Uterus (tissue), 4 donors: ENCODE measurements at places on chromosomes 12 and 14. TPM values are rescaled to one million over a fixed set of nuclear protein-coding genes. Genes with fewer than 3 reads are reported as not detected.

FSCB gene
- total RNA-seq, result 0.14 TPM

SUSD6 gene
- 35.1 TPM for total RNA-seq

VRTN gene
- total RNA-seq, result not detected

TRPV4 gene
- total RNA-seq, result not detected

PNN gene
- total RNA-seq, result 17.9 TPM

RBM23 gene
- total RNA-seq, result 2,239 TPM

A2ML1 gene
- 1.0 TPM for total RNA-seq

GALNT4 gene
- 3.7 TPM for total RNA-seq

P2RX7 gene
- 2.6 TPM for total RNA-seq

BHLHE41 gene
- 31.2 TPM for total RNA-seq

MCRS1 gene
- total RNA-seq, result 20.0 TPM

HOXC9 gene
- total RNA-seq, result not detected

PRB3 gene
- total RNA-seq, result not detected

RNASE7 gene
- not detected for total RNA-seq

POTEG gene
- not detected for total RNA-seq

ORAI1 gene
- total RNA-seq, result 10.6 TPM
